GM04503 (cell line): ENCODE measurements at places on chromosomes 13 and 19.

GRCh38 chr19:48424694-48425219 lies 21.0 kb upstream of the GRWD1 start:
- no peak for DNase-seq

- DNase-seq: no peak
Observed at GRCh38 chr19:49701271-49701786, 10.4 kb downstream of the CPT1C start.

GRCh38 chr13:34926508-34926907 lies 15.6 kb upstream of the NBEA start:
- DNase-seq: no peak

DNA sequence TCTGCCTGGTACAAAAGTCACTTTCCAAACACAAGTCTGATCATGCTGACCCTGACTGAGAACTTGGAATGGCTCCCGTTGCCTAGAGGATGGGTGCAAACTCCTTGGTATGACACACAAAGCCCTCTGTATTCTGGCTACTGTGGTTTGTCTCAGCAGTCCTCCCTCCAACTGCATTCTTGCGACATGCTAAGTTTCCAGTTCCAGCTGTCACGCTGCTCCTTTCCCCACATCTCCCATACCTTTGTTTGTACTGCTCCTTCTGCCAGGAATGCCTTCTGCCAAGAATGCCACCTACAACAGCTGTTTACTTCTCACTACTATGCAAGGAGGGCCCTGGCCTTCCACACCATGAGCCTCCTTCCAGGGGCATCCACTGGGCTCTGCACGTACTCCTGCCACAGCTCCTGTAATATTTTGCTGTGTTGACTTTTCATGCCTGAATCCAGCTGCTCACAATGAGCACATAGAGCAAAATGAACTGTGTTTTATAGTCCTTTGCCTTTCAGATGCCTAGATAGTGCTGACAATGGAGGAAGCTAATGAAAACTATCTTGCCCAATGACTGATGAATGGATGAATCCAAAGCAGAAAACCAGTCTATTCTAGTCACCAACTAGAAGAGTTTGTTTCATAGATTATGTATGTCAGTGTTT lies 543.7 kb downstream of the EFNB2 start:
- peak; percentile 64 for DNase-seq

GRCh38 chr13:59771272-59771671 lies 392.5 kb downstream of the DIAPH3 start:
- no peak for DNase-seq
